Activated CD8-positive, alpha-beta memory T cell treated with anti-CD3 and anti-CD28 coated beads for 48 hours (primary cell): ENCODE measurements at places on chromosomes 4 and X.

- DNase-seq, result no peak
Observed at GRCh38 chr4:133151691-133152329, 2.7 kb downstream of the PCDH10 start.

DNA sequence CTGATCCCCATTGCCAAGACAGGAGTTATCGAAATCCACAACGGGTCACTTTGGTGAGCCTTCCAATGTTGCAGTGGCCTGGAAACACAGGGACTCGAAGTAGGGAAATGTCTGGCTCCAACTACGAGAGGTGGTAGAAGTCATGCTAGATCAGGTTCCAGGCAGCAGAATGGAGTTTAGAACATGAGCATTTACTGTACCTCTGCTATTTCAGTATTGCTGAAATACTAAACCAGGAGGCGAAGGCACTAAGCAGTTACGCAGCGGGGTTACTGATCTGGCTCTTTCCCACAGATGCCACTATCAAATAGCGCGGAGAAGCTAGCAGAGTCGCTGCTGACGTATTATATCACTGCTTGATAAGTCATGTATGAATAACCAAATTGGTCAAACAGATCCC lies 56.3 kb downstream of the PTCHD1 start:
- DNase-seq, result no peak

DNA sequence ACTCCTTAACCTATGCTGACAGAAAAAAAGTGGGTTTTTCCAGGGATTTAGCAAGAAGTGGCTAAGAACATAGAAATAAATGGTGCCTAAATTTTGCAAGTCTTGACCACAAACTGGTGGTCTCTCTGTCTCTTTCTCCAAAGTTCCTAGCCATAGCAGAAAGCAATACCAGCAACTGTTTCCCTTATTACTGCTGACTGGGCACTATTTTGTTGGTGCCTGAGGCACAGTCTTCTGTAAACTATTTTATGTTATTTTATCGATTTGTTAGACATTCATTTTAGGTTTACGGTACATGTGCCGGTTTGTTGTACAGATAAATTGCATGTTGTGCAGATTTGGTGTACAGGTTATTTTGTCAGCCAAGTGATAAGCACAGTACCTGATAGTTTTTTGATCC lies 234.6 kb upstream of the TECRL start:
- DNase-seq, result no peak

GRCh38 chrX:130482871-130483270 lies 81.1 kb downstream of the RBMX2 start:
- DNase-seq, result no peak

DNA sequence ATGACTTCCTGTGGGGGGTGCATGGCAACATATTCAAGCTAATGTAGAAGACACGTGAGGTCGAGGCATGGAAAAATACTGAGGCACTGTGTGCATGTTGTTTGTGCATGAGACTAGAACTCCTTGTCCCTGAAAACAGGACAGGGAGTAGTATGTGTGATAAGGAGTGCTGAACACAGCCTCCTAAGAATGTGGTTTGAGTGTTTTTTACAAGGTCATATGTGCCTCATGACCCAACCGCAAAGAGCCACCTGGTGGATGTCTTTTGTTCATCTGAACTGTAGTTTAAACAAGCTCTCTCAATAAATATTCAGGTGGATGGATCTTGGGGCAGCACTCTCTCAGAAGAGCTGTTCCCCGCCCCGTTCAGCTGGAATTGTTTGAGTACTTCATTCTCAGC lies 226.6 kb downstream of the NLGN4X start:
- DNase-seq, result no peak

DNA sequence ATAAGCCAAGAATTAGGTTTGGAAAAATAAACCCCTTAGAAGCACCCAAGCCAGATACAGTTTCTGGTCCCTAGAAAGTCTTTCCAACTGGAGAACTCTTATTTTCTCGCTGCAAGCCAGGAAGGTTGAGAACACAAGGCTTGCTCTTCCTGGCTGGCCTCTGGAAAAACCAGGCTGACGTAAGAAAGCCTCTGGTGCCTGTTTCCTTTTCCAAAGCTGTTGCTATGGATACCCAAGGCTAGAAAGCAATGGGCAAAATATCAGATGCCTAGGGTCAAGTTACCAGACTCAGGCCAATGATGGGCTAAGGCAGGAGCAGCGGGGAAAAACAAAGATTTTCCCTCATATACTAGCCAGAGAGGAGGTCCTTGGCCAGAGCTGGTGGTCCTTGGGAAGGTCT lies 281.6 kb downstream of the KLHL13 start:
- DNase-seq, result no peak
